Transverse colon (tissue), 4 donors: ENCODE measurements at places on chromosomes 2 and 18. TPM values are rescaled to one million over a fixed set of nuclear protein-coding genes. Genes with fewer than 3 reads are reported as not detected.
A peak's percentile ranks its signal among the peaks of the same experiment; 100 is the strongest.

DNA sequence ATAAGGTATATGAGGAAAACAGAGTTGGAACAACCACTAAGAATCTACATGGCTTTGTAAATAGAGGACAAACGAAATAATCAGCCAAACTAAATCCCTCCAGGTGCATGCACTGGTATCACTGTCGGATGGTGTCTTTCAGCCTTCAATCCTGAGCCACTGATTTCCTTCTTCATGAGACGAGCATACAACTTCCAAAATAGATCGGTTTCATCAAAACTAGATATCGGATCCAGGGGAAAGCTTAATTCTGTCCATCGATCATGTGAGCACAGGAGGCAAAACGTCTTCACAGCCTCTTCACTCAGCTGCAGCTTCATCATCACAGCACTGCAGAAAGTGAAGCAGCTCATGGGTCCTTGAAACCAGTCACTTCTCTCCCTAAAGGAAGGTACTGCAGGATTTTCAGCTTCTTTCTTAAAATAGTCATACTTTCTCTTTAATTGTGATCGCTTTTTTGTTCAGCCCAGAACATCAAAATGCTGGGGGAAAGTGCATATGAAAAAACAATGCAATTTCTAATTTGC is 80.5 kb downstream of the DTNB start:
- no peak overlapping the region for H3K4me3 ChIP-seq
- H3K4me1 ChIP-seq = no peaks in the 10 kb centered on the region
- no peak overlapping the region for H3K27ac ChIP-seq

DNA sequence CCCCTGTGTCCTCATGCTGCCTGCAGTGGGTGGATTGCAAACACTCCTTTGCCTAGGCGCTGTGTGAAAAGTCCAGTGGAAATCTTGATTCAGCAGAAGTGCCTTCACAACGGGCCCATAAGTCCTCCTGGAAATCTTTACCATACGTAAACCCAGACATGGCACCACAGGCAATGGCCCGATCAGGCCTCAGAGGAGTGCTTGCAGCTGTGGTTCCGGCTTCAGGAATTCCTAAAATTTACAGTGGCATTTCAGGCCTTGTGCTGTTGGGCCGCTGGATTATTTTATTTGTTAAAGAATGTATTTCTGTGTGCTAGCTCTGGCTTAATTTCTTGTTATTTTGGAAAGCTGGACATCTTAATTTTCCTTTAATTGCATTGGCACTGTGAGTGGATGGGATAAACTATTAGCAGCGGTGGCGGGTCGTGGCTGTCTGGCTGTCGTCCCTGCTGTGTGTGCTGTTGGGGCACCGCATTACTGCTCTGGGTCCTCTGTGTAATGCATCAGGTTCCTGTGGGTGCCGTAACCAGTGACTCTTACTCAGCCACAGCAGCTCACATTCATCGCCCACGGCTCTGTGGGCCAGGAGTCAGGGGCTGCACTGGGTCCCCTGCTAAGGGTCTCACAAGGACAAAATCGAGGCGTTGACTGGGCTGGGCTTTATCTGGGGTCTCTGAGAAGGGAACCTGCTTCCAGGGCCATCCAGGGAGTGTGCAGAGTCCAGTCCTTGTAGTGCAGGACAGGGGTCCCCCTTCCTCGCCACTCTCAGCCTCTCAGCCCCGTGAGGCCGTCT is 73.1 kb downstream of the RTP5 start:
- DNase-seq = no peak
- H3K4me3 ChIP-seq = no peak overlapping the region
- no peak overlapping the region for H3K27ac ChIP-seq

GRCh38 chr18:61091379-61091778 is 241.9 kb upstream of the CDH20 start:
- H3K27me3 ChIP-seq = no peaks in the 10 kb centered on the region
- no peaks in the 10 kb centered on the region for H3K36me3 ChIP-seq
- no peak overlapping the region for H3K4me3 ChIP-seq
- no peaks in the 10 kb centered on the region for H3K4me1 ChIP-seq
- no peak overlapping the region for H3K27ac ChIP-seq

DNA sequence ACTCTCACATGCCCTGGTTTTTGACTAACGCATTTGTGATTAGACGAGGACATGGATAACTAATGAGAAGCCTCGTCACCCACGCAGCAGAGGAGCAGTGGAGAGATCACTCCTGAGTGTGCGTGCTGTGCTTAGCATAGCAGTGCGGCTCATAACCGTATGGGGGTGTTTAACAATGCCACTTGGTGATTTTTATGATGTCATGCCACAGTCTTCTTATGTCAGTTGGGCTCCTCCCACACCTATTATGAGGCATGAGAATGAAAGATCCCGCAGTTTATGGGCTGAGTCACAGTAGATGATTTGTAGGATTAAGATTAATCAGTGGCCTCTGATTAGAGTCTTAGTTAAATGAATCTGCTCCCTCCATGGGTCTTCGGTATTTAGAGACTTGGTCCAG is 2.5 kb upstream of the SMIM21 start:
- no peak for DNase-seq
- H3K27ac ChIP-seq = no peak overlapping the region
- no peaks in the 10 kb centered on the region for H3K36me3 ChIP-seq
- no peak overlapping the region for H3K4me3 ChIP-seq
- no peaks in the 10 kb centered on the region for H3K4me1 ChIP-seq

DNA sequence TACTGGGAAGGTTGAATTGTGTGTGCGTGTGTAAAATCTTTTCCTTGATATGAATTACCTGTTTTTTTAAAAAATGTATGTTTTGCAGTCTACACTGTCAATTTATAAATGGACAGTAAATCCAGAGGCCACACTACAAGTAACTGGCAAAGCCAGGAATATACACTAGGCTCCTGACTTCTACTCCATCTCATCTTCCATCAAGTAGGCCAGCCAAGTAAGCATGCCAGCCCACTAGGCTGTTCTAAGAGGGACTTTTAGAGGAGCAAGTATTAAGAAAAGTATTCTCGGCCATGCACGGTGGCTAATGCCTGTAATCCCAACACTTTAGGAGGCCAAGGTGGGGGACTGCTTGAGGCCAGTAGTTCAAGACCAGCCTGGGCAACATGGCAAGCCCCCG is 13.0 kb upstream of the METAP1D start:
- no peaks in the 10 kb centered on the region for H3K36me3 ChIP-seq
- no peaks in the 10 kb centered on the region for H3K4me1 ChIP-seq
- no peak overlapping the region for H3K27ac ChIP-seq
- no peak for DNase-seq
- no peak overlapping the region for H3K4me3 ChIP-seq
- no peaks in the 10 kb centered on the region for H3K27me3 ChIP-seq

DNA sequence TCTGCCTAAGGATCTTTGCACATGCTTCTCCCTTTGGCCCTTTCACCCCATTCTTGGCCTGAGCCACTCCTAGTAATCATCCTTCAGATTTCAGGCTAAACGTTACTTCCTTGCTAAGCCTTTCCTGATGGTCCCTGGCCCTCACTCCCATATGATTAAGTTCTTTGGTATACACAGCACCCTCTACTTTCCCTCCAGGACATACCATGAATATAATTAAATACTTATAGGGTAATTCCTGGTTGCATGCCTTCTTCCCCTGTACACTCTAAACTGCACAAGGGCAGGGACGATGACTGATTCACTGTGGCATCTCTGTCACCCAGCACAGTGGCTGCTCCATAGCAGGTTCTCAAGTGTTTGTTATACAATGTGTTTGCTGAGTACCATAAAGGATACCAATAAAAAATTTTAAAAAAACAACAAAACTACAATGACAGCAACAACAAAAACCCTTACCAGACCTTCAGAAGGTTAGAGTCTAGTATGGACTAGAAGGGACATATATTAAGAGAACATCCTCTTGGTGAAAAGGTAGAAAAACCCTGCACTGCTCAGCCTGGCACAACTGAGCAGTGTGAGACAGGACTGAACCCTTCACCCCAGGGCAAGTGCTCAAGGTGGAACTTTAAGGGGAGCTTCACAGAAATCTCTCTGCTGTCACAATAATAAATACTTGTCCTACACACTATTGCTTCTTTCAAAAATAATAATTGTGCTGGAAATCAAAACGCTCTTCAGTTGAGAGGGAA is 76.2 kb downstream of the AAK1 start:
- peaks cover 58% of the 10 kb centered on the region for H3K4me1 ChIP-seq
- peak overlapping the region; percentile 50 for H3K27ac ChIP-seq
- DNase-seq = no peak
- H3K4me3 ChIP-seq = no peak overlapping the region
- H3K36me3 ChIP-seq = no peaks in the 10 kb centered on the region

GRCh38 chr2:189444322-189444721 is 3.0 kb downstream of the WDR75 start:
- H3K27me3 ChIP-seq = no peaks in the 10 kb centered on the region
- H3K36me3 ChIP-seq = no peaks in the 10 kb centered on the region
- DNase-seq = no peak
- no peak overlapping the region for H3K27ac ChIP-seq

DNA sequence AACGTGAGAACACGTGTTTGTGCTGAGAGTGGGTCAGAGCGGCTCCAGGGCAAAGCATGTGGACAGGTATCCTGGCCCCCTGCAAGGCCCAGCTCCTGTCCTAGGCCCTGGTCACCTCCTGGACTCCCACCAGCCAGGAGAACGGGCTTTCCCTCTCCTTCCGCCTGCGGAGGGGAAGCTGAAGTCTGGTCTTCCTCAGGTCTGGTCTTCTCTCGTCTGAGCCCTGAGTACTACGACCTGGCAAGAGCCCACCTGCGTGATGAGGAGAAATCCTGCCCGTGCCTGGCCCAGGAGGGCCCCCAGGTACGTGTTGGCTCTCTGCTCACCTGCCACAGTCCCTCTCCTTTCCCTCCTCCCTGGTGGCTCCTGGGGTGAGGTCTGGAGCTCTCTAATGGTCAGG is 963 bp downstream of the GNLY start:
- H3K27ac ChIP-seq = no peak overlapping the region
- H3K36me3 ChIP-seq = no peaks in the 10 kb centered on the region
- no peaks in the 10 kb centered on the region for H3K27me3 ChIP-seq

- H3K36me3 ChIP-seq = no peaks in the 10 kb centered on the region
- no peaks in the 10 kb centered on the region for H3K4me1 ChIP-seq
- no peaks in the 10 kb centered on the region for H3K27me3 ChIP-seq
- no peak overlapping the region for H3K4me3 ChIP-seq
- DNase-seq = no peak
Measured at GRCh38 chr18:62069556-62069955, 117.3 kb downstream of the PIGN start.

Gene RFX8
- total RNA-seq = not detected

Gene DNMT3A
- 18.6 TPM for total RNA-seq

Gene EVX2
- total RNA-seq = not detected

Gene TXNDC2
- total RNA-seq = 0.27 TPM
